ENCODE measurements at places on chromosomes 11 and 22.

- no peak for DNase-seq
Observed at GRCh38 chr11:47573321-47573720, 5.4 kb downstream of the KBTBD4 start.

- no peak for DNase-seq
Observed at GRCh38 chr11:74002832-74003231, 6.1 kb downstream of the UCP3 start.

DNA sequence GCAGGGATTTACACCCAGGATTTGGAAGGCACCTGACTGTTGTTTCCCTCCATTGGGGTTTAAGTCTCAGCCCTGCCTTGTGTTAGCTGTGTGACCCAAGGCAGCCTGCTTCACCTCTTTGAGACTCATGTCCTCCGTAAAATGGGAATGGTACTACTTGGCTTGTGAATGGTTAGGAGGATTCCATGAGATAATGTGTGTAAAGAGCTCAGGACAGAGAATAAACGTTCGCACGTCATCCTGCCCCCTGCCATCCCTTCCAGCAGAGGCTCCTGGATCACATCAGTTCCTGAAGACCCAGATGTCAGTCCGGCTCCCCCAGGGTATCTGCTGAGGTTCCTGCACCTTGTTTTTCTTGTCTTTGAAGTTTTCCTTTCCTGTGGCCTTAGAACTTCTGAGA lies 16.8 kb upstream of the ACCSL start:
- no peak for DNase-seq

- DNase-seq: no peak
Observed at GRCh38 chr22:18994701-18995326, 58.7 kb upstream of the PRODH start.

DNA sequence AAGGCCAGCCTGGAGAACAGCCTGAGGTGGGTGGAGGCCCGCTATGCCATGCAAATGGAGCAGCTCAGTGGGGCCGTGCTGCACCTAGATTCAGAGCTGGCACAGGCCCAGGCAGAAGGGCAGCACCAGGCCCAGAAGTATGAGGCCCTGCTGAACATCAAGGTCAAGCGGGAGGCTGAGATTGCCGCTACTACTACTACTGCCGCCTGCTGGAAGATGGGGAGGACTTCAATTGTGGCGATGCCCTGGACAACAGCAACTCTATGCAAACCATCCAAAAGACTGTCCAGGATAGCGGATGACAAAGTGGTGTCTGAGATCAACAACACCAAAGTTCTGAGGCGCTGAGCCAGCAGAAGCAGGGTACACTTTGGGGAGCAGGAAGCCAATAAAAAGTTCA lies 3.1 kb upstream of the TMEM218 start:
- DNase-seq: no peak

GRCh38 chr11:209275-210121 lies 2.0 kb downstream of the RIC8A start:
- DNase-seq: no peak

- peak; percentile 23 for DNase-seq
Observed at GRCh38 chr11:36376888-36377758, 81.0 kb downstream of the PRR5L start.

GRCh38 chr11:108975641-108976071 lies 310.8 kb downstream of the DDX10 start:
- no peak for DNase-seq

DNA sequence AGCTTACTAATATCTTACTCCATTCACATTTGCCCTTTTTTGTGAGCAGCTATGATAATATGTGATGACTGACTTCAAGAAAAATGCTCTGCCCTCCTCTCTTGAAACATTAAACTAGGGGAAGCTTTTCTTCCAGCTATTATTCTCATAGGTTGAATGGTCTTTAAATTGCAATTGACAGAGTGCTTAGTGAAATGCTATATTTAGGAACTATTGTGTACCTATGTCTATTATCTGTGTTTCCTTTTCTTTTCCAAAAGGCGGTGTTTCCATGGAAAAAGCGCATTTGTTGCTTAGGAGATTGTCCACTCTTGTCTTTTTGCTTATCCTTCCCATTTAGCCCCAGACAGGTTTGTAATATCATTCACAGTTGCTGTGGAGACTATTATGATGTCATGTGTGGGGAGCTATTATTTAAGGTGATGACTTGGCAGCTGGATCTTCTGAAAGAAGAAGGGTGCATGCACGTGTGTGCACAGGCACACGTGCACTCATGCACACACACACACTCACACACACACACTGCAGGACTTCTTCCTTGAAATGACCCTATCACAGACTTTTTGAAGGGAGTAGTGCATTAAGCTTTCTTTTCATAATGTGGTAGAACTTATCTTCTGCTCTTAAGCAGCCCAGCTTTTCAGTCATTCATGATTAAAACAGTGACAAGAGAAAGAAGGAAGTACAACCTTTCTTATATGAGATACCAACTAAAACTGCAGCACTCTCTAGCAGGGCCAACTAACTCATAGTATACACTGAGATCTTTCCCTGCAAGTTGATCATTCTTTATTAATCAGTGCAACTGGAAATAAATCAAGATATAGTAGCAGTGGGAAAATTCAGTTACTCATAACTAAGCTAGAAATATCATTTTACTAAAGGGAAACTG lies 340.8 kb upstream of the MTNR1B start:
- DNase-seq: no peak

DNA sequence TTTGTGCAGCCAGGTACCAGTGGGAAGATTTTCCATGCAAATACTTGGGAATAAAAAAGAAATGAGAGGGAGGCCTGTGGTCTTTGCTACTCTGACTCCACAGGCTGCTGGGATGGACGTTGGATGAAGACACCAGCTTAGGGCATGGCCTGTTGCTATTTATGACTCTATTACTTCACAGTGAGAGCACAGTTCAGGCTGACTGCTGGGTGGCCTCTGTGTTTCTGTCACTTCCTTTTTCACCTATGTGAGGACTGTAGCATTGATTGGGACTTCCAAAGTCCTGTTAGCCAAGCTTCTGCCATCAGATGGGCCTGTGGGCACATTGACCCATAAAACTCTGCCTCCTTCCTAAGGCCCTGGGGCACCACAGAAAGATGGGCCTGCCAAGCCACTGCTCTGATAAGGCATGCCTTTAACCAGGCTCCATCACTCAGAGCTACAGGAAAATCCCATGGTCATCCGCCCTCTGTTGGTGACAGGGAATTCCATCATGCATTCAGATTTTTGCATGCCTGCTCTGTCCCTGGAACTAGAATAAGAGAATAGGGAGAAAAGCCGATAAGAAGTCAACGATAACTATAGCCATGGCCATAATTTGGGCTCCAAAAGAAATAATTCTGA lies 64.6 kb downstream of the KCNJ1 start:
- DNase-seq: no peak

GRCh38 chr11:114280696-114281095 lies 15.5 kb upstream of the NNMT start:
- DNase-seq: no peak

Measured in activated T-cell treated with anti-CD3 and anti-CD28 coated beads for 1 hour (primary cell).